ENCODE measurements at places on chromosomes 7 and 10.

- peak; percentile 21 for DNase-seq
These were observed 167.1 kb upstream of the ADO start for GRCh38 chr10:62637249-62638061.

DNA sequence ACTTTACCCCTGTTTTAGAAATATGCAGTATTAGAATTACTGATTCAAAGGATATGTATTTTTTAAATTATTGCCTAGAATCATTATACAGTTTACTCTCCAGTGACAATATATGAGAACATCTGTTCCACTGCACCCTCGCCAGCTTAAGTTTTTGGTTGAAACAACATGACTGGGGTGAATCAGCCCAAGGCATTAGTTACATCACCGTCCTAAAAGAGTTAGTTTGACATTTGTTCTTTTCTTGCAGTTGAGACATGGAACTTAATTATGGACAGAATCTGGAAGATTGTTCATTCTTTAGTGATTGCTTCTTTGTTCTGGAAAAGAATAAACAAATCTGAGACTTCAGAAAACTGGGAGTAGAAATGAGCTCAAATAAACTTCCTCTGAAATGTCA lies 167.3 kb upstream of the DKK1 start:
- DNase-seq, result no peak

DNA sequence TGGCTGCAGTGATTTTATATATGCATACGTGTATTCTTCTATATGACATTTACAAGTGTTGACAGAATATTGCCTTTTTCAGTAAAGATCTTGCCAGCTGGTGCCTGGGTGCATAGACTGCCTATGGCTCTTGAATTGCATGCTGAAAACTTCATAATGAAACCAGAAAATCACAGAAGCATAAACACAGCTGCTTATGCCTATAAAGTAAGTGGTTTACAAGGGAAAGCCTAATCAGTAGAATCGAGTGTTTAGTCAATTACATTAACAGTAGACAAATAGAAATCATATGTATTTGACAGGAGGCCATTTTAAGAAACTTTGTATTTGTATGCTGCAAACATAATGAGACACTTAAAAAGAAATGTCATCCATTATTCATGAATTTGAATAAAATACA lies 82.5 kb downstream of the TMEM168 start:
- no peak for DNase-seq

DNA sequence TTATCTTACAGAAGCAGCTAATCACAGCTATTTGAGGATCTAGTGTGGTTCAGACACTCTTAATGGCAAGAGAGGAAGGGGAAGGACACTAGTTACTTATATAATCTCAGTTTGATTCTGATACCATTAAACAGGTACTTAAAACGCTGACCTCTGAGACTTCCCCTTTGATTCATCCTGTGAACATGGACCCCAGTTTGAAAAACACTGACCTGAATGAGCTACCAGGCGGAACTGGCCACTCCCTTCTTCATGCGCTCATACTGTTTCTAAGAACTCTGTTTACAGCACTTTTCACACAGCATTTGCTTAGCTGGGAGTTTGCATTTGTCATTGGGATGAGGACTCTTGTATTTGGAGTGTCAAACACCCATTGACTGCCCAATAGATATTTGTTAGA lies 45.7 kb downstream of the BEND7 start:
- DNase-seq, result no peak

- DNase-seq, result no peak
These were observed 150.4 kb downstream of the SFMBT2 start for GRCh38 chr10:7260412-7260900.

DNA sequence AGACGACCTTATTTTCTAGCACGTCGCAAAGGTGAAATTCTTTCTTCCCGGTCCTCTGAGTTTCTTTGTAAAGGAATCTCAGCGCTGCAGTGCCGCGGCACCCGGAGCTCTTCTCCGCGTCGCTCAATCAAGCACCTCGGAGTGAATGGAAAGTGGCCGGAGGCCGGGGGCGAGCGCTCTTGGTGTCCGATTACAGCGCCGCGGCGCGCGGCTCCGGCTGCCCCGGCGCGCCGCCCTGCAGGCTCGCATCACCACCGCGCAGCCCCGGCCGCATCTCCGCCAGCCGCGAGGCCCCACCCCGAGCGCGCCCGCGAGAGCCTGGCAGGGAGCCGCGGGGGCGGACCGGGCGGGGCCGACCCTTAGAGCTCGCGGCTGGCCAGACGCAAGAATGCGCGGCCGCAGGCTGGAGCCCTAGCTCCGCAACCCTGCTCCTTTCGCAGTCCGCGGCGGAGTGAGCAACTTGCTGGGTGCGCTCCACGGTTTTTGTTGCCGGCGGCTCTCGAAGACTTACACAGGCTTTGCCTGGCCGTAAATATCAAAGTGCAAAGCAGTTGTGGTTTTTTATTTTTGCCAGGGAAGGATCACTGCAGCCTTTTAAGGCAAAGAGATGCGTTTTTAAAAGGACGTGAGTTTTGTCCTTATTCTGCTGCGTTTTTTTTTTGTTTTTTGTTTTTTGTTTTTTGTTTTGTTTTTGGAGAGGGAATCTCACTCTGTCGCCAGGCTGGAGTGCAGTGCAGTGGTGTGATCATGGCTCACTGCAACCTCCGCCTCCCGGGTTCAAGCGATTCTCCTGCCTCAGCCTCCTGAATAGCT lies at the start of gene SEMA3C:
TSS of gene SEMA3C (minus strand) at position 143 of the 813 bp plus-strand sequence. CDS start 2,270 bp downstream, outside the sequence.
- no peak for DNase-seq

- no peak for DNase-seq
These were observed 91.2 kb upstream of the GPR141 start for GRCh38 chr7:37592366-37592765.

DNA sequence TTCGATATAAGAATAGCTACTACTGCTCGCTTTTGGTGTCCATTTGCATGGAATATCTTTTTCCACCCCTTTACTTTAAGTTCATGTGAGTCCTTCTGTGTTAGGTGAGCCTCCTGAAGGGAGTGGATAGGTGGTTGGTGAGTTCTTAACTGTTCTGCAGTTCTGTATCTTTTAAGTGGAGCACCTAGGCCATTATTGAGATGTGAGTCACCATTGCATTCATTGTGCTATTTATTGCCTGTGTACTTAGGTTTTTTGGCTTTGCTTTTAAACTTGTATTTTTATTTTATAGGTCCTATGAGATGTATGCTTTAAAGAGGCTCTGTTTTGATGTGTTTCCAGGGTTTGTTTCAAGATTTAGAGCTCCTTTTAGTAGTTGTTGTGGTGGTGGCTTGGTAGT lies 1430.8 kb downstream of the REEP3 start:
- no peak for DNase-seq

DNA sequence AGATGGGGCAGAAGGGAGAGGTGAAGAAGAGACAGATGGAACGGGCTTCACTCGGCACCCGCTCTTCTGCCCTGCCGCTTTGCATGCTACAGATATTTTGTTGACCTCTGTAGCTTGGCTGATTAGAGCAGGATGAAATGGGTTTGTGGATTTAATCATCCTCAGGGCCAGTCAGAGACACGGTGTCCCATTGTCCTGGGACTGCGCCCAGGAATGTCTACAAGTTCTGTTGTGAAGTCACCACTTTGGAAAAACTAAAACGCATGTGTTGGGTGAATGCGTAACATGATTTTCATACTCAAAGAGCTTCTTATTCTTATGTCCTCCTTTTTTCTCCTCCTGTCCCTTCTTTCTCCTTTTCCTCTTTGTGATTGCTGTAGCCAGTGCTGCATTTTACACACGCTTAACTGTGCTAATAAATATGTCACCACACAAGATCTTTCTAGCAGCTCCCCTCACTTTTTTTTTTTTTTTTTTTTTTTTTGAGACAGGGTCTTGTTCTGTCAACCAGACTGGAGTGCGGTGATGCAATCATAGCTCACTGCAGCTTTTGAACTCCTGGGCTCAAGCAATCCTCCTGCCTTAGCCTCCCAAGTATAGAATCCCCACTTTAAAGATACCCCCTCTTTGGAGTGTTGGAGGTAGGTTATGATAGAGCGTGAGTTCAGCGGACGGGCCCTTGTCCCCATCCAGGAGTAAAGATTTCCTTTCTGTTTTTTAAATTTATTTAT lies 3.4 kb downstream of the CPA4 start:
- no peak for DNase-seq

- DNase-seq, result no peak
These were observed 196.1 kb upstream of the TCF7L2 start for GRCh38 chr10:112753961-112754411.

- no peak for DNase-seq
These were observed 153.3 kb upstream of the PRSS1 start for GRCh38 chr7:142595816-142596516.

- DNase-seq, result no peak
These were observed 15.2 kb downstream of the NPY start for GRCh38 chr7:24299192-24299591.
